T-helper 17 cell (primary cell): ENCODE measurements at places on chromosomes 5 and 9.

- H3K27me3 ChIP-seq = peaks cover 14% of the 10 kb centered on the region
- peaks cover 23% of the 10 kb centered on the region for H3K4me1 ChIP-seq
- H3K36me3 ChIP-seq = no peaks in the 10 kb centered on the region
- no peak overlapping the region for H3K4me3 ChIP-seq
- DNase-seq = no peak
These were observed 15.2 kb upstream of the RNU6ATAC start for GRCh38 chr9:134179595-134179917.

GRCh38 chr9:91017245-91017644 lies 215.6 kb downstream of the SYK start:
- H3K27ac ChIP-seq = no peak overlapping the region
- no peaks in the 10 kb centered on the region for H3K36me3 ChIP-seq
- DNase-seq = no peak
- H3K27me3 ChIP-seq = peaks cover 25% of the 10 kb centered on the region
- H3K4me1 ChIP-seq = no peaks in the 10 kb centered on the region
- no peak overlapping the region for H3K4me3 ChIP-seq

DNA sequence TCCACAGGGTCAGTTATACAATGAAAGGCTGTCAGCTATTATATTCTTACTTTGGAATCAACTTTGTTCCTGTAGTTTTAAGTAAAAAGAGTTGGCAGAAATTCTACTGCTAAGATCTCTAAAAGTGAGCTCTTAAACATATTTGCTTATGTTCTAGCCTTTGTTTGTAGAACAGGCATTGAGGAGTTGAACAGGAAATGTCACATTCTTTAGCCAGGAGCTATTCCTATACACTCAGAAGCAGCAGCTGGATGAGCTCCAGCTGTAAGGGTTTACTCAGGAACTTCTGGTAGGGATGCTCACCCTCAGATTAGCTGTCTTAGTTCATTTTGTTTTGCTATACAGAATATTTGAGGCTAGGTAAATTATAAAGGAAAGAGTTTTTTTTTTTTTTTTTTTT lies 22.4 kb upstream of the SPINK14 start:
- H3K4me3 ChIP-seq = no peak overlapping the region
- peaks cover 17% of the 10 kb centered on the region for H3K27me3 ChIP-seq
- DNase-seq = no peak
- no peak overlapping the region for H3K27ac ChIP-seq
- H3K4me1 ChIP-seq = no peaks in the 10 kb centered on the region

- no peak for DNase-seq
- H3K4me1 ChIP-seq = peaks cover 7% of the 10 kb centered on the region
- H3K27me3 ChIP-seq = no peaks in the 10 kb centered on the region
- no peaks in the 10 kb centered on the region for H3K36me3 ChIP-seq
- H3K27ac ChIP-seq = no peak overlapping the region
These were observed 48.8 kb upstream of the FREM1 start for GRCh38 chr9:14958989-14959388.

GRCh38 chr9:108603141-108603540 lies 252.6 kb downstream of the ACTL7B start:
- no peak overlapping the region for H3K27ac ChIP-seq
- no peaks in the 10 kb centered on the region for H3K4me1 ChIP-seq
- no peaks in the 10 kb centered on the region for H3K27me3 ChIP-seq
- no peak for DNase-seq
